ENCODE measurements at places on chromosomes 3 and 15.

DNA sequence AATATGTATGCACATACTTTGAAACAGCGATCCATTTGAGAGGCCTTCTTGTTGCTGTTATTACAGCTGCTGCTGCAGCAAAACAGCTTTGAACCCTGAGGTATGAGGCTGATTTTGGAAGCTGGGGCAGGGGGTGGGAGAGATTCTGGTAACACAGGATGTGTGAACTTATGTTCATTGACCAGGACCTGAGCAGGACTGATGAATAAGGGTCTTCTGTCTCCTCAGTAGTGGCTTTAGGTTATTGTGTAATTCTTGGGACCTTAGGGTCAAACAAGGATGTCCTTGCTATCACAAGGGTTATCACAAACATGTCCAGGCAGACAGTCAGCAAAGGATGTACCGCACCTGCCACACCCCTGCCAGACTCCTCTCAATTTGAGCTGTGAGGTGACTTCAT is 41.6 kb downstream of the CTDSPL start:
- DNase-seq: no peak

DNA sequence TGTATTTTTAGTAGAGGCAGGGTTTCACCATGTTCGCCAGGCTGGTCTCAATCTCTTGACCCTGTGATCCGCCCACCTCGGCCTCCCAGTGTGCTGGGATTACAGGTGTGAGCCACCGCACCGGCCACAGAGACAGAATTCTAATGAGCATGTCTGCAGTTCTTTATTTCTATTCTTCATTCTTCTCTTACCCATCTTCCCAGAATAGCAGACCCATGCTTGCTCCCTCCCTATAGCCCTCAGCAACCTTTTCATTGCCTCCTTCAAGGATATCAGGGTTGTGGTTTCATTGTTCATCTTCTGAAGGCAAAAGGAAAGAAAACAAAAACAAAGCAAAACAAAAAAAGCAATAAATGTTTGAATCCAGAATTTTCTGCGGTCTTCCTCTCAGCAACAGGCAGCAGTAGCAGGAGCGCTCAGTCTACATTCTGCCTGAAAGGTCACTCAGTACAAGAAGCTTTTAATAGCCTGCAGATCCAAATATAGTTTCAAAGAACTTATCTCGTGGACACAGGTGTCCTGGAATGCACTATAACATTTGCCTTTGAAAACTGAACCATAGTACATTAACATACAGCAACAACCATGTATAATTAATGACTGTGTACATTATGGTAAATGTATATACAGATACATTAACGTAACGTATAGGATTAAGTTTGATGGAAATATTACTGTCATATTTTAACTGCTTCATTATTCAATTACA is at the start of gene SMCO1:
Gene SMCO1, minus strand, starts transcription at position 434 of the 709 bp plus-strand sequence. Its CDS starts 137 bp downstream, at position 297.
- no peak for DNase-seq

DNA sequence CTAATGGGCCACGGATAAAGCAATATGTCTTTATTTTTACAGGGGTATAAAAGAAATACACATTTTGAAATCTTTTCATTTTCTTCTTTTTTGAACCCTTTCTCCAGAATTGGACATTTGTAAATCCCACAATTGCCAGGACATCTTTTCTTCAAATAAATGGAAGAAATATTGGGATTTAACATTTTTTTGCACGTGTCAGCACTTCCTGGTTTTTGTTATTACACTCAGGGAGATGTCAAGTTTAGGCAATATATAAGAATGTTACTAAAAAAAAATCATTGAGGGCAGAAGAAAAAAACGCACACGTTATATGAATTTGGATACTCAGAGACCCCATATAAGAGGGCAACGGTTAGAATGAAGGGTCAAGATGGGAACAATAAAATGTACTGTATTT is 78.3 kb upstream of the TMCO5A start:
- DNase-seq: no peak

GRCh38 chr15:39784638-39785037 is 2.0 kb upstream of the FSIP1 start:
- no peak for DNase-seq

DNA sequence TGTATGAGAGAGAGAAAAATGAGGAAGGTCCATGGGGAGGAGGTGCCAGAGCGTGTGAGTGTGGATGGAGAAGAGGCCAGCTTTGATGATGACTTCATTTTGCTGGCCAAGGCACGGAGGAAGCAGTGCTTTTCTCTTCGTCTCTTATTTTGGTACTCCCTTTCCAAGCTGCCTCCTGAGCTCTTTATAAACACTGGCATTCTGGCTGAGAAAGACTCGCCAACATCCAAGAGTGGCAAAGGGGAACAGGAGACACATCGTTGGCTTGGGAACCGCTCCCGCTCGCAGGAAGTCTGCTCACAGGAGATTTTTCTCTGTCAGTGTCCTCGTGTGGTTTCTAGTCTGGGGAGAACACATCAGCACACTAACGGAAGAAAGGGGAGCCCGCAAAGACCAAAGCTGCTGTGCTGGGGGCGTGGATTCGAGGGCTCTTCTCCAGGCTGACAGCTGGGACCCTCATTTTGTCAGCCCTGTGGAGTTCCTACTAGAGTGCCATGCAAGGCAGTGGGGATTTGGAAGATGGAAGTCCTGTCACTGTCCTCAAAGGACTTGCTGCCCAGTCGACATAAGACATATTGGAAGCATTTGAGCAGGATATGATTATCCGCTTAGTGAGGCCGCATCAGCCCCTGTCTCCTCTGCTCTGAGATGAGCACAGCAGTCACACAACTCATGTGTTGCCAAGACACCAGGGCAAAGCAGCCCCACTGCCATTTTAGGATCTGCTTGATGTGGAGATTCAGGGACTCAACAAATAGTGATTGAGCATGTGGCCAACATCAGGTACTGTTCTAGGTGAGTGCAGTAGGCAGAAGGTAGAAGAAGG is 8.0 kb upstream of the SEMA4B start:
- DNase-seq: no peak

DNA sequence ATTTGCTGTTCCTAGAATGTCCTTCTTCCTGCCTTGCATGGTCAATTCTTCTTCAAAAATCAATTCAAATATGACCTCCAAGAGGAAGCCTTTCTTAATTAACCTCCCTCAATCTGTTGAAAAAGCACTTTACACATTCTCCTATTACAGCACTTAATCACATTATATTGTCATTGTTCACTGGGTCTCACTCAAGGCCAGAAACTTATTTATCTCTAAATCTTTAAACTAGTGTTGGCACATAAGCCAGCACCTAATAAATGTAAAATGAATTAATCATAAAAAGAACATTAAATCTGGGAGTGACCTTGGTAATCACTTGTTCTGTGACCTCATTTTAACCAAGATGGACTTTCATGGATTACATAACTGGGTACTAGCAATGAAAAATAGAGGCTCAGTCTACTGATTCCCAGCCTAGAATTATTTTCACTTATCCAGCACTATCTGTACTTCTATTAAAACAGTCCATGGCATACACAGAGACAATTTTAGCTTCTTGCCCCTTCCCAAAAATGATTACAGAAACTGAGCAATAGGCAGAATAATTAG is 22.1 kb downstream of the MSL2 start:
- no peak for DNase-seq

DNA sequence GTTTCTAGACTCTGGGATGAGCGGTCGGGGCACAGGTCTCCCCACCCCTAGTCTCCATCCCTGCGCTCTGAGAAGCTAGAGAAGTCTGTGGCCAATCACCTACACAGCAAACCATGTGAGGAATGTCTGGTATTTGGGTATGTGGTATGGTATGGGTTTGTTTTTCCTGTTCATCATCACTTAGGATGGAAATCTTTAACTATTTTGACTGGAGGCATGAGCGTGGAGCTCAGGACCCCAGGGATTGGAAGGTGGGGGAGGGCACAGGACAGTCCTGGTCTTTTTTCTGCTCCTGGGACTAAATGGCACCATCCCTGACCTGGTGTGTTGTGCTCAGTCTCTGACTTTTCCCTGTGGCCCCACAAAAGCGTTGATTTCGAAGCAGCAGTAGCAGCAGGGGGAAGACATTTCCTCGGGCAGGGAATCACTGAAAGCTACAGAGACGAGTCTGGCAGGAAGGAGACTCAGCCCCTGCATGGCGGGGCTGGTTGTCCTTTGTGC is 191.7 kb upstream of the TPM1 start:
- DNase-seq: no peak

GRCh38 chr15:59339252-59339672 is 33.4 kb downstream of the MYO1E start:
- no peak for DNase-seq

DNA sequence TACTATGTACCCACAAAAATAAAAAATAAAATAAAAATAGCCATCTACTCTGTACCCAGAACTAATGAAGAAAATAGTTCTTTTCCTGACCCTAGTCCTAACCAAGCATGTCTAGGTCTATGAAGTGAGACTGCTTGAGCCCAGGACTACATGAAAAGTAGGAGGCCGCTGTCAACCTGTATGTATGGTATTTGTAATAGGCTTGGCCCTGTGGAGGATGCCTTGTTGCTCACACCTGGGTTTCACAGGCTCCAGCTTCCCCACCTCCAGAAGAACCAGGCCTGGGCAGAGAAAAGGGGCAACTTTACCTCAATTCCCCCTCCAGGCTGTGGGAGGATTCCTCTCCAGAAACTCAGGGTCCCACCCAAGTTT is 6.8 kb upstream of the PKM start:
- no peak for DNase-seq

DNA sequence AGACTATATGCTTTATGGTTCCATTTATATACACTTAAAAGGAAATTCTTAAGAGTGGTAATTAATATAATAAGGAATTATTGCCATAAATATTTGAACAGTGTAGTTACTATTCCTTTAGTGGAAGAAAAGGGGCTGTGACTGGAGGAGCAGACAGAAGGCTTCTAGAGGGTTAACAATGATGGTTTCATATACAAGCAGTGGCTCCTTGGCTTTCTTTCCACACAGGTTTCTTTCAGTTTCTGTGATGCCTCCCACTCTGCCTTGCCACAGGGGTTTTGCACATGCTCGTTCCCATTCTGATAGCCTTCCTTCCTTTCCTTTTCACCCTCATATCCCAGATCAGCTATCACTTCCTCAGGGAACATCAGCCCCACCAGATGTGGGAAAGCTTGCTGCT is 108.8 kb upstream of the LYSMD4 start:
- DNase-seq: no peak

- no peak for DNase-seq
Observed at GRCh38 chr15:66069751-66070150, 183.8 kb downstream of the MEGF11 start.

- no peak for DNase-seq
Observed at GRCh38 chr3:106191211-106191610, 322.4 kb upstream of the CBLB start.

DNA sequence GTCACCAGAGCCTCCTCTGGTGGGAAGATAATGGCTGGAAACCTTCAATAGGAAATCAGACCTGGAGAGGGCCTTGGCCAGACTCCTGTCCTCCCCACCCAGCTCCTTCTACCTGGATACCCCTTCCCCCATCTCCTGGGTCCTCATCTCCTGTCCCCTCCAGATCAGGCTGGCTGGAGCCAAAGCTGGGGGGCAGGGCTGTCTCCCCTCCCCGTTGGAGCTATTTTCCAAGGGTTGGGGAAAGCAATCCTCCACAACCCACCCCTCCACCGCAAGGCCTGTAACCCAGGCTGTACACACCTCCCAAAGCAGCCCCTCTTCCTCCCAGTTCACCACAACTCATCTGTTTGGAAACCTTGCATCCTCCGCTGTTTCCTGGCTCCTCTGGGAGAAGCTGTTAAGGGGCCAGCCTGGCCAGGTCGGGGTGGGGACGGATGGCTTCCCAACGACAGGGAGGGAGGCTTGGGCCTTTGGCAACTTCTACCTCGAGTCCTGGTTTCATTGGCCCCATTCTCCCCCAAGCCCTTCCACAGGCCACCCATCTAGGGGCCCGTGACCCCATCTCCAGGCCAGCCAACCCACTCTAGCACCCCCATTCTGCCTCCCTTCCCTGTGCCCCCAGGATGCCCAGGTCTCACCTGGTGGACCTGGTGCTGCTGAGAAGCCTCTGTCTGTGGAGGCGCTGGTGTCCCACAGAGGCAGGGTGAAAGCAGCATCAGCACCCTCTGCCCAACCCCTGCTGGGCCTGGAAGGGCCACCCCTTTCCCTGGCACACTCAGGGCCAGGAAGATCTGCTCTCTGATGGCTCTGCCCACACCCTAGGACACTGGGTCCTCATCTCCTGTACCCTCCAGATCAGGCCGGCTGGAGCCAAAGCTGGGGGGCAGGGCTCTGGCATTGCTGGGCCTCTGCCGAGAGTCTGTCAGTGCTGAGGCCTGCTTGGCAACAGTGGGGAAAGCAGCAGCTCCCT is 22.1 kb upstream of the GOLGA6C start:
- peak; percentile 54 for DNase-seq

- DNase-seq: no peak
Observed at GRCh38 chr3:59856934-59857460, 807.2 kb upstream of the CFAP20DC start.

DNA sequence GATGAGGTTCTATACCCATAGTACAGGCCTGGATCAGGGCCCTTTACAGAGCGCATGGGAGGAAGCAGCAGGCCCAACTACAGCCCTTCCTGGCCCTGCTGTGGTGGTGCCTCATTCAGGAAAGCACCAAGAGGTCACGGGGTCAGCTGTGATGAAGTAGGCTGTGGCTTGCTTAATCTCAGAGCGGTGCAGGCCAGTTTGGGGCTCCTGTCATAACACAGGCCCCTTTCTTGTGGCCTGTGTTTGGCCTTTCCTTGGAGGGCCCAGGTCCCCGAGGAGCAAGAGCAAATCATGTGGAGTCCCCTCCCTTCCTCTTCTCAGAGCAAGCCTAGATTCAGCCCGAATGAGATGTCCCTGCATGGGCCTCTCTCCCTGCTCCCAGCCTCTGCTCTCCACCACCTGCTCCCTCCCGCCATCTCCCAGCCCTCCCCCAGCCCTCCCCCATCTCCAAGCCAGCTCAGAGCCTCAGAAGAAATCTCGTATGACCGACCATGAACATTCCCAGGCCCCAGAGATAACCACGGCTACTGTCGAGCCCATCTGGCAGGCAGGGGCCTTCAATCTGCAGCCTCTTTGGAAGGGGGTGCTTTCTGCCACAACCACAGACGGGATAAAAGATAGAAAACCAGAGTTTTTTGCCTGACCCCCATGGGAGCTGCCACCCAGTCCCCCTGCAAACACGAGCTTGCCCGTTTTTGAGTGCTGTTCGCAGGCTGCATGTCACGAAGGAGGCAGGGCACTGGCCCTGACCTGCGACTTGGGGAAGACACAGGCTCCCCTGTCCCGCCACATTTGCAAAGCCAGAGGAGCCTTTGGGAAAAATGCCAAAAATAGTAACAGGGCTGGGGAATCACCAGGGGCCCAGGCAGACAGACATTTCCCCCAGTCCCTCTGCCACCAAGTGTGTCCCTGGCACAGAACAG is 32.3 kb upstream of the DUSP7 start:
- no peak for DNase-seq

- DNase-seq: no peak
Observed at GRCh38 chr15:76636059-76636458, 269.1 kb downstream of the SCAPER start.
